Lower lobe of right lung (tissue), 2 donors: ENCODE measurements at places on chromosomes 1 and 21. TPM values are rescaled to one million over a fixed set of nuclear protein-coding genes. Genes with fewer than 3 reads are reported as not detected.

Gene SELL
- 23.8 TPM for total RNA-seq

Gene PLPP3
- 106 TPM for total RNA-seq

Gene OLFML3
- 38.9 TPM for total RNA-seq

Gene C1orf115
- total RNA-seq = 26.3 TPM

Gene LPAR3
- 5.7 TPM for total RNA-seq

Gene AMY1B
- total RNA-seq = 5.8 TPM
